ENCODE measurements at places on chromosomes 16 and 17. TPM values are rescaled to one million over a fixed set of nuclear protein-coding genes. Genes with fewer than 3 reads are reported as not detected.

Gene BAIAP3
- total RNA-seq, result 1.0 TPM

Gene CIAO2B
- 95.0 TPM for total RNA-seq

Gene ODAD4
- total RNA-seq, result 1.0 TPM

Gene CCL17
- not detected for total RNA-seq

Data from skeletal muscle tissue (tissue), 5 donors.